Progenitor cell of endocrine pancreas (in vitro differentiated cells): ENCODE measurements at places on chromosomes 1 and 21. TPM values are rescaled to one million over a fixed set of nuclear protein-coding genes. Genes with fewer than 3 reads are reported as not detected.

The FAM167B gene
- total RNA-seq, result 3.8 and 4.4 TPM in 2 replicates

The PCBP3 gene
- total RNA-seq, result 3.7 and 4.3 TPM in 2 replicates

The ATP5PO gene
- 191 and 193 TPM in 2 replicates for total RNA-seq

The OVAAL gene
- total RNA-seq, result not detected in 2 replicates

The MX2 gene
- 0.69 and 0.86 TPM in 2 replicates for total RNA-seq

The KDF1 gene
- 22.2 and 26.1 TPM in 2 replicates for total RNA-seq

The LEPR gene
- 3.0 and 3.2 TPM in 2 replicates for total RNA-seq

The HEYL gene
- 4.3 and 5.2 TPM in 2 replicates for total RNA-seq

The SPATA45 gene
- total RNA-seq, result 0.69 TPM in 1 of 2 replicates, not detected in the other

The DIO1 gene
- 1.1 and 1.3 TPM in 2 replicates for total RNA-seq

The BTBD19 gene
- 26.7 and 27.5 TPM in 2 replicates for total RNA-seq

The PTPRU gene
- total RNA-seq, result 74.0 and 79.4 TPM in 2 replicates

The NES gene
- total RNA-seq, result 33.9 and 39.2 TPM in 2 replicates

The LGR6 gene
- 0.47 and 0.50 TPM in 2 replicates for total RNA-seq

DNA sequence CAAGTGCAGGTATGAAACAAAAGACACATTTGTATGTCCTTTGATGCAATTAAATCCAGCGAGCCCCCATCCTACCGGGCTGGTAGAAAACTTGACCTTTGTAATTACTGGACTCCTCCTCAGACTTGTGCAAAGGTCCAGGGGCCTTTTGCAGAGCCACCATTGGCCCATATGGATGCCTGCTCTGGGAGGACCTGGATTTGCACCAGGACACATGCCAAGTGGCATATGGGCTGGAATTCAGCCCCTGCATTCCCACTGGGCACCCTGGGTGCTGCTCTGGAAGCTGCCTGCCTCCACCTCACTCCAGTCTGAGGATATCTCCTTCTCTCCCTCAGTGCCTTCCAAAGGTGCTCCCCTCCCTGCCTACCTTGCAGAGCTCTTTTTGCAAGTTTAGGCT, 36.0 kb downstream of the LACTBL1 start:
- no peak for DNase-seq

GRCh38 chr1:209411491-209411929, 172.0 kb upstream of the CAMK1G start:
- DNase-seq, result no peak

- DNase-seq, result no peak
Measured at GRCh38 chr1:117753652-117754051, 147.8 kb downstream of the TENT5C start.

DNA sequence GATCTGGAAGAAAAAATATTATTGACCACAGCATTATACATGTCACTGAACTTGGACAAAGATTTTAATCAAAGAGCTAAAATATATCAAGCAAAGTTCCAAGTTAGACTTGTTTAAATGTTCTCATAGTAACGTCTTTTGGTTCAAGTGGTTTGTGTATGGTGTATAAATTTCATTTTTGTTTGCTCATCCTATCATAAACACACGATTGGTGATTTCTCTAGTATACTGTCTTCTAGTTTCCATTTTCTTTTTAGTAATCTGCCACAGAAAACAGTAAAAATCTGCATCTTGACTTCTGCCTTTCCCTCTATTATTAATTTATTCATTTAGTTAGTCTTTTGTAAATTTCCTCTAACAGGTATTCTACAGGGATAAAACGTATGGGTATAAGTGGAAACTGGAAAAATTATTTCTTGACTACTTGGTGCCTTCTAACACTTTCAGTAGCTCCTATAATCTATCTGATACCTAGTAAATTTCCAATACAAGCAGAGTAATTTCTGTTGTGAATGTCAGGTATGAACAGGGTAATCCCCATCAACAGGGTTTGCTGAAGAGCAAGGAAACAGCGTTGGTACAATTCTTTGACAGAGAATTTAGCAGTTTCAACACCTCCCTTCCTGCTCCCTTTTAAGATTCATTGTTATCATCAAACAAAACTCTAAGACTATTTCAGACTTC, 268.0 kb downstream of the PTPRC start:
- no peak for DNase-seq

DNA sequence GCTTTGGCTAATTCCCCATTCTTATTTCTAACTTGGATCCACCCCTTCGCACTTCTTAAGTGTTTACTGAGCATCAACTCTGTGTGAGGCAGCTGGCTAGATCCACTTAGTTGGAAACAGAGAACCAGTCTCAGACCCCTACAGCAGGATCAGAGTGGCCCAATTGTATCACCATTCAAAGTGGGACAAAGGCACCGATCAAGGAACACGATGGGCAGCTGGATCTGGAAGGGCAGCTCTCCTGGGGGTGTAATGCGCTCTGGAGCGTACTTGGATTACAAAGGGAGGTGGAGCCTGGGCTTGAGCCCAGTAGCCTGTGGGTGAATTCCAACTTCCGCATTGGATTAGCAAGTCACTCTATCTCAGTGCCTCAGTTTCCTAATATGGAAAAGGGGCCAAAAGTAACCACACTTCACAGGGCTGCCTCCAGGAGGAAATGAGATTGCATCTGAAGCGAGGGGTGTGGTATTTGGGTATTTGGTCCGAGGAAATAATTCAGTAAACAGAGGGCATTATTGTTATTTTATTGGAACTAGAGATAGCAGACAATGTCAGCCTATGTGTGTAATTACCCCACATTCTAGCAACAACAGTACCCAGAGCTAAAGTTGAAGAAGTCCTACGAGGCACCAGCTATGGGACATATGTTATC, 11.9 kb downstream of the ECE1 start:
- no peak for DNase-seq

GRCh38 chr1:72283307-72284083, 1.2 kb upstream of the NEGR1 start:
- DNase-seq, result peak; percentile 33

GRCh38 chr1:198132060-198132781, 24.6 kb upstream of the NEK7 start:
- no peak for DNase-seq

GRCh38 chr1:214404571-214405213, 123.7 kb downstream of the SMYD2 start:
- no peak for DNase-seq

- no peak for DNase-seq
Measured at GRCh38 chr1:8639148-8639547, 178.3 kb downstream of the RERE start.

GRCh38 chr1:181121498-181121897, 33.0 kb downstream of the IER5 start:
- no peak for DNase-seq

DNA sequence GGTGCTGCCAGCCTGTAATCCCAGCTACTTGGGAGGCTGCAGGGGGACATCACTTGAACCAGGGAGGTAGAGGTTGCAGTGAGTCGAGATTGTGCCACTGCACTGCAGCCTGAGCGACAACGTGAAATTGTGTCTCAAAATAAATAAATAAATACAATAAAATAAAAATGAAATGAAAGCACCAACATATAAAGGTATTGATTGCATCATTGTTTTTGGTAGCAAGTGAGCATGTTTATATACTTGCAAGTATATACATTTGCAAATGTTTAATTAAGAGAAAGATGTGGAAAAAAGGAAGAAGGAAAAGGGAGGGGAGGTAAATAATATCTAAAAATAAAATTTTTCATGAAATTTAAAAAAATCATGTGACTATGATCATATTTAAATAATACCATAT, 32.8 kb upstream of the NRIP1 start:
- DNase-seq, result no peak

- DNase-seq, result no peak
Measured at GRCh38 chr21:32712641-32713040, 15.2 kb downstream of the SYNJ1 start.

- no peak for DNase-seq
Measured at GRCh38 chr1:172537827-172538391, 5.0 kb downstream of the SUCO start.

GRCh38 chr1:231049121-231049979, 9.3 kb upstream of the FAM89A start:
- DNase-seq, result no peak

- DNase-seq, result no peak
Measured at GRCh38 chr1:85617633-85618100, 37.1 kb downstream of the CCN1 start.

GRCh38 chr1:52641307-52641706, 8.3 kb downstream of the SHISAL2A start:
- no peak for DNase-seq

DNA sequence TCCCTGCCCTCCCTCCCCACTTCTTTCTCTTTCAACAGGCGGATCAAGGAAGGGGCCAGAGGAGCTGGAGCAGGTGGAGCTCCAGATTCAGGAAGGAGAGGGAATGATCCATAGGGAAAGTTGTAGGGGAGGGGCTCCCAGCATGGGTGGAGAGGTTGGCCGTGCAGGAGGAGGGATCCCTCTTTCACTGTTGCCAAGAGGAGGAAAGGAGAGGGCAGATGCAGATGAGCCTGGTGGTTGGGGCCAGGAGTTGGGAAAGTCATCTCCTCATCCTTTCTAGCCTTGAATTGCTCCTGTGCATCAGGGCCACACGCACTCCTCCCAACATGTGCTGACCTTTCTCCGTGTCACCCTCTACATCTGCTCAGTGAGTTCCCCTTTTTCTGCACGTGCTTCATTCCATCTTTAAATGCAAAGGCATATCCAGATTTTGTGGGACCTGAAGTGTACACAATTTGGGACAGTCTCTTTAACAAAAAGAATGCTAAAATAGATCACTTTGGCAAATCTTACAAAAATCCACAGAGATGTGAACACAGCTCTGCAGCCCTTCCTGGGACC, 32.4 kb downstream of the ZBTB18 start:
- no peak for DNase-seq

GRCh38 chr1:225677350-225678124, 24.6 kb upstream of the ENAH start:
- DNase-seq, result peak; percentile 14

GRCh38 chr21:29958551-29958950, 18.8 kb upstream of the GRIK1 start:
- no peak for DNase-seq

- no peak for DNase-seq
Measured at GRCh38 chr1:161866241-161866640, 100.1 kb downstream of the ATF6 start.

DNA sequence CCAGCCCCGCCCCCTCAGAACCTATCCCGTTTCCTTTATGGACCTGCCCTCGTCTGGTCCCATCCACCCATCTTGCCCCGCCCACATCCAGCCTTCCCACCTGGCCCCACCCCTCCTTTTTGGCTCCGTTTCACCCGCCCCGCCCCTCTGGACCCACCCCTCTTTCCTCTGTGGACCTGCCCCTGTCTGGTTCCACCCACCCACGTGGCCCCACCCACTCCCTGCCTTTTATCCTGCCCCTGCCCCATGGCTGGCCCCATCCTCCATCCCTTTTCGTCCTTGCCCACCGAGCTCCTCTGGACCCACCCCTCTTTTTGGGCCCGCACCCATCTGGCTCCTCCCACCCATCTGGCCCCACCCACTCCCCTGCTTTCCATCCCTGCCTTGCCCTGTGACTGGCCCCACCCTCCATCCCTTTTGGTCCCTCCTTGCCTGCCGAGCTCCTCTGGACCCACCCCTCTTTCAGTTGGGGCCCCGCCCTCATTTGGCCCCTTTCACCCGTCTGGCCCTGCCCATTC, 177.3 kb downstream of the CAMTA1 start:
- DNase-seq, result peak; percentile 52

GRCh38 chr1:32398401-32398800, 4.2 kb upstream of the BSDC1 start:
- no peak for DNase-seq

DNA sequence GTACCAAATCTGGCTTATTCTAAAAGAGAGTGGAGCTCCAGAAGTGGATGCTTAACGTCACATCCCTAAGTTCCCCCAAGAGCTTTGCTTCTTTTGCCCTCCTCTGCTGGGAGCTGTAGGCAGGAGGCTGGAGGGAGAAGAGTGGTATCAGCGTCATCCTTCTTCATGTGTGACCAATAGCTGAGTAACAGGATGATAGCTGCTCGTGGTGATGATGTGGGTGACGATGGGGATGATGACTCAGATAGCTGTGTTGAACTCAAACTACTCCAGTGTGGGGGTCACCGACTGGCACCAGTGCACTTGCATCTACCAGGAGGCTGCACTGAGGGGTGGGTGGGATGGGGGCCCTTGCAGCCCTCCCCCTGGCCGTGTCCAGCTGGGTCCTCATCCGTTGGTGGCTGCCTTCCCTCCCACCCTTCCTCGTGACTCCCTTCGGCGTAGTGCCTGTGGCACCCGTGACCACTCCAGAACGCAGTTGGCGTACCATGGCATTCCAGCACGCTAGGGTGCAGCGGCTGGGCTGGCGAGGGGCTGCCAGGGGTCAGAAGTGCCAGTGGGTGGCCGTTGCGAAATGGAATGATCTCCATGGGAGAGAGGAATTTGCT, 1.1 kb downstream of the IGFN1 start:
- no peak for DNase-seq

- DNase-seq, result no peak
Measured at GRCh38 chr21:38622827-38623209, 124.5 kb upstream of the ERG start.

DNA sequence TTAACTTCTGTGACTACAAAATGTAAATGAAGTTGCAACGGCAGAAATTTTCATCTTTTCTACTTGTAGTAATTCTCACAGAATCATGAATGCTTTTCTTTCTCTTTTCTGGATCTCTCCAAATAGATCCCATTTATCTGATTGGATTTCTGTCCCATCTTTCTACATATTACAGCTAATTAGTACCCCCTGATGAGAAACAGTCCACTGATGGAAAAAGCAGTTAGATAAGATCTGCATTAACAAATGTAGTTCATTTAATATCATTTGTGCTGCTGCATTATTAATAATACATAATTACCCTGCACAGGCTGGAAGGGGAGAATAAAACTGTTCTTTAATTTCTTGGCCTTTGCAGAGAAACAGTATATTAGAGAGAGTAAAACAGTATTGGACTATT, 289.3 kb downstream of the TTLL7 start:
- no peak for DNase-seq

DNA sequence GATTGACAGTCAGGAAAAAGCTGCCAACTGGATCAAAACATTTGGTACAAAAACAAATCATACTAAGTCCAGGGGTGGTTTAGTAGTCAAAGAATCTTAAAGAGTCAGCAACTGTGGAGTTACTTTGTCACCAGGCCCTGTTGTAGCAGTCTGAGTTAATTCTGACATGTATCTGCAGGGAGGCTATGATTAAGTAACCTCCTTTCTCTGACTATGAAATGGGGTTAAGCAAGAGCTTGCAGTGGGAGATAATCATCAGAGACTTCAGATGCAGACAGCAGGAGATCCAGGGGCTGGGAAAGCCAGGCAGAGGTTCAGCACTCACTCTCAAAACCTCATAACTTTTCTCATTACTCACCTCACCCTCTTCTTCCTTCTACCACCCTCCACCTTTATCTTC, 99.2 kb upstream of the BTG3 start:
- DNase-seq, result no peak

DNA sequence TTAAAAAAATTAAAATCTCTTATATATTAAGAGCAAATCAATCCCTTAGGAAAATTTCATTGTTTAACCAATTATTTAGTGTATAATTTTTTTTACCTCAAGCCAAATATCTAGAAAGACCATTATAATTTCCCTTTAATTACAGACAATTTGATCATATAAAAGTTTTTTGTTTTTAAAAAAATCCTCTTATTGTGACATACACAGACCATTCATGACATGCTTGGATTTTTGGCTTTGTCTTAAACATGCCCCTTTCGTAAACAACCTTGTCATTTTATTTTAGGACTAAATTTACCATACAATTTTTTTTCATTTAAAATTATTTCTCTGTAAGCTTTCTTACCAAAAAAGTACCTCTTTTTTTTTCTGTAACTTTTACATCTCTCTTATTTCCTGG, 14.2 kb upstream of the CYP4B1 start:
- no peak for DNase-seq
